Right renal pelvis (tissue), 4 donors: ENCODE measurements at places on chromosomes 3 and 15. TPM values are rescaled to one million over a fixed set of nuclear protein-coding genes. Genes with fewer than 3 reads are reported as not detected.

TMEM108 gene
- 3.3 TPM for polyA plus RNA-seq

DNA sequence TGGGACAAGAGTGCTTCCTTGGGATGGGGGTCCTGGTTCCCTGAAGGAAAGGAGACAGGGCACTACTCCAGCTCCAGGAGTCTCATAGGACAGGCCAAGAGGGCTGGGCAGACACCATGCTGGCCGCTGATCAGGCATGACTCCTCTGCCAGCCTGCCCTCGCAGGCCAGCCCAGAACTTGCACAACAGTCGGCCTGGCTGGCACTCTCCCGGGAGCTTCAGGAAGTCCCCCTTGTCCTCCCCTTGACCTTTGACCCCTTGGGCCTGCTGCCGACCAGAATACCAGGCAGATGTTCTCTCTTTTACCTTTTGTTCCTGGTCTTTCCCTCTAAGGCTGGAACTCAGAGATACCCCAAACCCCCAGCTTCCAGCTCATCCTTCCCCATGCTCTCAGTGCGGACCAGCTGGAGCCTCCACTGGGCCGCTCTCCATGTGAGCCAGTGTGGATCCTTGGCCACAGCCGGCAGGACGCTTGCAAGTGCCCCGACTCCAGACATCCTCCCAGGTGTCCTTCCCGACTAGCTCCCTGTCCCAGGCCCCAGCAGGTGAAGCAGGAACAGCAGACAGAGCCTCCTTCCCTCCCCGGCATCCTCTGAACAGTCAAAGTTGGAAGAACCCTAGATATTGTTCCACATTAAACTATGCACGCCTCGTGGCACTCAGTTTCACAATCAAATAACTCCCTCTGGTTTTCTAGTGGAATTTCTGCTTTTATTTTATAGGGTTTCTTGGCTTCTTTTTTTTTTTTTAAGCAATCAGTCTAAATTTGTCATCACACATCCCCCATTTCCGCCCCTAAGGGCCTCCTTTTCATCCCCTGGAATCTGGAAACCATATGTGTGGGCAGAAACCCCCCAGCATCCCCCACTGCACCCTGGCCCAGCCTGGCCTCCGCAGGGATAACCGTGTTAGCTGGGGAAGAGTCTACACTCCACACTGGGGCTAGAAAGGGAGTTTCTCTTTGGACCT lies 15.7 kb downstream of the VPS18 start:
- no peak for DNase-seq

DNA sequence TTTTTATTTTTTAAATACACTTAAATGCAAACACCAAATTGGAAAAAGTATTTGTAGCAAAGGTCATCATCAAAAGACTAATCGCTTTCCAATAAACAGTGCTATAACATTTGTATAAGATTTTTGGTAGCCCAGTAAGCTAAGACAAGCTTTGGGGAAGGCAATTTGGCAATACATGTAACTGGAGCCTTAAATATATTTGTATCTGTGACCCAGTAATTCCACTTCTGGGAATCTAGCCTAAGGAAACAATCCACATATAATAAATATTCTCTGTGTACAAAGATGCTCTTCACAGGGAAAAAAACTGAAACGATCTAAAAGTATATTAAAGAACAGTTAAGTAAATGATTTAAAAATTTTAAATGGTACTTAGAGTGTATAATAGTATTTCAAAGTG lies 65.5 kb upstream of the TJP1 start:
- no peak for DNase-seq

GRCh38 chr3:117439812-117440211 lies 730.2 kb downstream of the TUSC7 start:
- DNase-seq = no peak

DNA sequence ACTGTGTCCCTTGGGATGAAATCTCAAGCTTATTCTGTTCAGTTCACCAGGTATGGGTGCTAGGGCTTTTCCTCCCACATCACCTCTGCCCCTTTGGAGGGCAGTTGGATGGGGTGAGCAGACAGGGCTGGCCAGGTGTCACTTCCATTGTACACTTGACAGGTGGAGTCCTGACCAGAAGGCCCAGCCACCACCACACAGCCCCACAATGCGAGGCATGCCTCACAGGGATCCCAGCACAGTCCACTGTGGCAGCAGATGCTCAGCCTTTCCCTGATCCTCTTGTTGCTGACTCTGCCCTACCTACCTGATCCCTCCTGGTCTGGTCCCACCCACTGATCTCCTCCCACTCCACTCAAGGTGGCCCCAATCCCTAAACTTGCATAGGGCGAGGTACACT lies 88.2 kb downstream of the ANP32A start:
- DNase-seq = no peak

- no peak for DNase-seq
Observed at GRCh38 chr3:136678981-136679380, 73.2 kb downstream of the STAG1 start.

- no peak for DNase-seq
Observed at GRCh38 chr3:42900226-42901072, 5.5 kb upstream of the ZNF662 start.

- no peak for DNase-seq
Observed at GRCh38 chr3:52537726-52538421, 1.5 kb downstream of the UQCC5 start.

DNA sequence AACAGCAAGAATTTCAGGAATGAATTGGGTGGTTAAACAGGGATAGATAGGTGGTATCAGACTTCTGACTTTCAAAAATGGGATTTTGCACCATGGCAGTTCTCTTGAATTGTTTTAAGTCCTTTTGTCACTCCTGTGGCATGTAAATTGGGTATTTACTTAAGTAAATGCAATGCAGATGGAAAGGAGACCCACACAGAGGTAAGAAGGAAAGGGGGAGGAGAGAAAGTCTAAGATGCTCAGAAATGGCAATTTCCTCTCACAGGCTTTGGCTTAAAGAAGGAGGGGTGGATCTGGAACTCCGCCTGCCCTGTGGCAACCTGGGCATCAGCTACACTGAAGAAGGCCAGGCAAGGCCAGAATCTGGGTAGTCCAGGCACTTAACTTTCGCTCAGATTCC lies 197.1 kb upstream of the UBE2E1 start:
- DNase-seq = no peak

- DNase-seq = no peak
Observed at GRCh38 chr3:171116365-171116764, 89.8 kb upstream of the SLC2A2 start.

DNA sequence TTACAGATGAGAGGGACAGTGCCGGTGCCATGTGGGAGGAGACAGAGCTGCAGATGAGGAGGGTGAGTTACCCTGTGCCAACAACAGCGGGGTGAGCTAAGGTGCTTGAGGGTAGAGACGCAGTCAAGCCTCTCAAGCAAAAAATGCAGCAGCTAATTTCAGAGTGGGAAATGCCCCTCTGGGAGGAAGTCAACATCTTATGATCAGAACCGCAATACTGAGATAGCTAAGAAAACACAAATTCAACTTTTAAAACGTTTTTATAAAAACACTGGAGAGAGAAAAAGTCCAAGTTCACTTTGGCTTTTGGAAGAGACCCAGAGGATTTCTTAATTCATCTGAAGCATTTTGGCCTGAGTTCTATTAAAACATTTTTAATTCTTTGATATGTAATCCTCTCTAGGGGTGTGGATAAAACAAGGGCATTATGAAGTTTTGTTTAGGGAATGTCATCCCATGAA lies 319.2 kb downstream of the SLC9A9 start:
- DNase-seq = no peak

GRCh38 chr3:2525968-2526367 lies 427.3 kb downstream of the CNTN4 start:
- DNase-seq = no peak

DNA sequence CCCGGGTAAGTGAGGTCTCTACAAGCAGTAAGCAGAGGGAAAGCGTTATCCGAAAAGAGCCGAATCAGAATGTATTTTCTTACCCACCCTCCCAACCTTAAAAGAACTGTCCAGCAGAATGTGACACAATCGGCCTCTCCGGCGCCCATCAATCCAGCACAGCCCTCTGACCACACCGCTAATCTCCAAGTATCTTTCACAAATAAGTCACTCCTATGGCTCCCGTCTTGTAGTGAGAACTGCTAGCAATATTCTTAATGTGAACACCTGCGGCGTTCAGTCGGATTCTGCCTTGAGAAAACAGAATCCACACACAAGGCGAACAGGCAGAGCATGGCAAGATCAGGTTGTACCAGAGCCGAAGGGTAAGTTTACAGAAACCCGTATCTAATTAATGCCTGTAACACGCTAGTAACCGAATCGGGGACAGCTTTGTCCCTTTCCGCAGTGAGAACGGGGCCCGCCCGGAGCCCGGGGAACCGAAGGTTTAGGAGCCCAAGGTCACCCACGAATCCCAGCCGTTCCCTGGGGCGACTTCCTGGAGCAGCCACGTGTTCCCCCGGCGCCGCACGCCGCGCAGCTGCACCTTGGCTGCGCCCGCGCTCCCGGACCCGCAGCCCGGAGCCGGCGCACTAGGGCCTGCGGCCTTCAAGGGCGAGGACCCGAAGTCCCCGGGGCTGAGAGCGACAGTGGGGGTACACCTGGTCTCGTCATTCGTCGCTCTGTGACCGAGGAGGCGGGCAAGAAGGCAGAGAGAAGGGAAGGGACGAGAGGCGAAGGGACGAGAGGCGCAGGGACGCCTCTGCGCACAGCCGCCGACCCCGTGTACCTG lies 672 bp downstream of the TFRC start:
- DNase-seq = peak; percentile 20

GRCh38 chr3:2218816-2219215 lies 120.2 kb downstream of the CNTN4 start:
- DNase-seq = no peak

GRCh38 chr3:158991146-158991705 lies 189.4 kb downstream of the MFSD1 start:
- no peak for DNase-seq

DNA sequence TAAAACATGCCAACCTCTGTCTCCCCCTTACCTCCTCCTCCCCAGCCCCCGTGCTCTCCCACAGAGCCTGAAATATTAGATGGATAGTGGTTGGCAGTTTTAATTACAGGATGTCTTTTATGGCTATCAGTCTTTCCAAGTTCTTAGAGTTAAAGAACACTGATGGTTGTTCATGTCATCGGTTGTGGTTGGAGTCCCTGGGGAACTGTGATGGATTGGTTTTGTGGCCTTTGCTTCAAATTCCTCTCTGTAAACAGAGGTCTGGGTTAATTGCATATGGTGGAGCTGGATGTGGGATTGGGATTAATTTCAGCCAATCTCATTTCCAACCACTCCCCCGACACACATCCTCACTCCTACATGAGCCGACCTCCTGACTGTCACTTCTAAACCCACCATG lies 164.5 kb upstream of the PROK2 start:
- DNase-seq = no peak

- DNase-seq = no peak
Observed at GRCh38 chr3:28279770-28280169, 38.4 kb downstream of the CMC1 start.

DNA sequence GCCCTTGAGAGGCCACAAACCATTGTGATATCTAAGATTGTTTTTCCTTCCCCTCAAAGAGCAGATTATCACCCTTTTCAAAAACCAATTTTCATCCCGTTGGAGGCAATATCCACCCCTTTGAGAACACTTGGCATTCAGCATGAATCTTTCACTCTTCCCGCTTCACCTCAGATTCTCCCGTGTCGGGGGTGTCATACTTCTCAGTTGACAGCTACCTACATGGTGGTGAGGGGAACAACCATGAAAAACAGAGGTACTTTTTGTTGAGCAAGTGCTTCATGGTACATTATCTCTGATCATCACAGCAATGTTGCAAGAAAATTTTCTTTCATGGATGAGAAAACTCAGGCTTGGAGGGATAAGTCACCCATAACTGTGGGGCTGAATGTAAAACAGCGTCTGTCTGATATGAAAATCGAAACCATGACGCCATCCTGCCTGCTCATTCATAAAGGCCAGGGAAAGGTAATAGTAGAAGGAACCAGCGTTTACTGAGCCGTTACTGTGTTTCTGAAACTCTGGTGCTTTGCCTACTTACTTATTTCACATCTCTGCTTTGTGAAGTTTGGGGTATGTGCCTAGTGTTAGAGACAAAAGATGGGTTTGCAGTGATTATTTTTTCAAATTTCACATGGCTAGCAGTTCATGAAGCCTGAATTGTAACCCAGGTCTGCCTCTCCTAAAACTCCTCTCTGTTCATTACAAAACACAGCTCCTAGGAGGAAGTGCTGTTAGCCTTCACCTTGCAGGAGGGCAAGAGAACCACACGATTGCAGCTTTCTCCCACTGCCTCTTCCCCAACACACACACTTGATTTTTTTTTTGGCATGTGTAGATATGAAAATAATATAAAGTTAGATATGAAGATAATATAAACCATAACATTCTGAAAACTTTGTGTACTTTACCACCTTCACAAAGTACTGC lies 35.4 kb downstream of the SV2B start:
- DNase-seq = no peak

DNA sequence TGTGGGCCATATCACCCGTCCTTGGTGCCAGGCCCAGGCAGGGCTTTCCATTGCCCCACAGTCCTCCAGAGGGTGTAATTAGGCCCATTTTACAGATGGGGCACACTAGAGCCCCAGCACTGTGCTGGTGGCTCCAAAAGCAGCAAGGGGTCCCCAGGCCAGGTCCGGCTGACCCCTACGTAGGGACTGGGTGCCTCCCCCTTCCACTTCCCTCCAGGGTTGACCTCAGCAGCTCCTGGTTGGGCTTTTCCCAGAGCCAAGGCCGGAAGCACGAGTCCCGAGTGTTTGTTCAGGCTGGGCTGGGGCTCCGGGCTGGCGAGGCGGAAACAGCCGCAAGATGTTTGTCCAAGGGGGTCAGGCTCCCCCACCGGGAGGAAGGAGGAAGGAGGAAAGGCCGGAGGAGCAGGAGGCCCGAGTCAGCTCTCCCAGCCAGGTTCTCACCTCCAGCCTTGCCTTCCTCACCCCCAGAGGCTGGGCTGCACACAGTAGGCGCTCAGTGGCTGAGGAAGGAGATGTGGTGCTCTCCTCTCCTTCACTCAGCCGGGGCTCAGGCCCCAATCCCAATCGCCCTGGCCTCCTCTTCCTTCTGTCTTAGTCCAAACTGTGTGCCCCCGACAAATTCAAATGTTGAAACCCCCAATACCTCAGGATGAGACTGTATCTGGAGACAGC lies 17.1 kb upstream of the PLXND1 start:
- DNase-seq = no peak

GRCh38 chr15:84749111-84749991 lies 959 bp downstream of the ZNF592 start:
- DNase-seq = no peak

DNA sequence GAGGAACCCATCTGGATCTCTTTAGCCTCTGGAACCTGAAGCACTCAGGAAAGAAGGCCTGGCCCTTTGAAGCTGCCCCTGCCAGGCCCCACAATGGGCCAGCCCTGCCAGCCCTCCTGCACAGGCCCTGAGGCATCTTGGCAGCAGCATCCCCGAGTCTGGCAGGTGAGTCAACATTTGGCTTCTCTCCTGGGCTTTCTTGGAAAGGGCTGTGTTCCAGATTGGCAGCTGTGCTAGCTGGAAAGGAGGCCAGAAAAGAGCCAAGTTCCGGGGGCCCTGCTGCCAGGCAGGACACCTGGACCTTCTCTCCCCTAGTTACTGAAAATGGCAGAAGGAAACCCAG lies 187.2 kb downstream of the SHQ1 start:
- DNase-seq = no peak

- no peak for DNase-seq
Observed at GRCh38 chr15:50210462-50211157, 28.6 kb downstream of the SLC27A2 start.

- no peak for DNase-seq
Observed at GRCh38 chr3:8279476-8279875, 222.1 kb upstream of the LMCD1 start.

- DNase-seq = no peak
Observed at GRCh38 chr3:122057671-122058070, 2.5 kb downstream of the CD86 start.
